ENCODE measurements at places on chromosomes 12 and 14. TPM values are rescaled to one million over a fixed set of nuclear protein-coding genes. Genes with fewer than 3 reads are reported as not detected.

ZFP36L1 gene
- 73.4 TPM for total RNA-seq

CMA1 gene
- not detected for total RNA-seq

TPPP2 gene
- not detected for total RNA-seq

DIO3 gene
- not detected for total RNA-seq

CLEC2A gene
- total RNA-seq = not detected

RTL1 gene
- total RNA-seq = not detected

STAC3 gene
- 2.8 TPM for total RNA-seq

IAPP gene
- not detected for total RNA-seq

GDF3 gene
- not detected for total RNA-seq

TGFB3 gene
- 6.3 TPM for total RNA-seq

PZP gene
- total RNA-seq = not detected

KRT72 gene
- 7.7 TPM for total RNA-seq
